ENCODE measurements at places on chromosomes 7 and 10. TPM values are rescaled to one million over a fixed set of nuclear protein-coding genes. Genes with fewer than 3 reads are reported as not detected.

Gene LIPJ
- not detected for total RNA-seq

Gene ST8SIA6
- total RNA-seq, result 0.12 TPM

Gene ADARB2
- not detected for total RNA-seq

Gene UNC5B
- total RNA-seq, result 3.3 TPM

Gene GPR15LG
- not detected for total RNA-seq

Gene NPSR1
- total RNA-seq, result not detected

Gene PRKG1
- 0.01 TPM for total RNA-seq

Gene C10orf105
- total RNA-seq, result not detected

Gene KCNMA1
- total RNA-seq, result 43.5 TPM

Gene WNT2
- total RNA-seq, result not detected
